ENCODE measurements at places on chromosomes 16 and 17.
A peak's percentile ranks its signal among the peaks of the same experiment; 100 is the strongest.

- no peak for DNase-seq
These were observed 13.5 kb downstream of the NME3 start for GRCh38 chr16:1757714-1758461.

GRCh38 chr17:35645923-35646322 lies 58.8 kb downstream of the AP2B1 start:
- DNase-seq: no peak

DNA sequence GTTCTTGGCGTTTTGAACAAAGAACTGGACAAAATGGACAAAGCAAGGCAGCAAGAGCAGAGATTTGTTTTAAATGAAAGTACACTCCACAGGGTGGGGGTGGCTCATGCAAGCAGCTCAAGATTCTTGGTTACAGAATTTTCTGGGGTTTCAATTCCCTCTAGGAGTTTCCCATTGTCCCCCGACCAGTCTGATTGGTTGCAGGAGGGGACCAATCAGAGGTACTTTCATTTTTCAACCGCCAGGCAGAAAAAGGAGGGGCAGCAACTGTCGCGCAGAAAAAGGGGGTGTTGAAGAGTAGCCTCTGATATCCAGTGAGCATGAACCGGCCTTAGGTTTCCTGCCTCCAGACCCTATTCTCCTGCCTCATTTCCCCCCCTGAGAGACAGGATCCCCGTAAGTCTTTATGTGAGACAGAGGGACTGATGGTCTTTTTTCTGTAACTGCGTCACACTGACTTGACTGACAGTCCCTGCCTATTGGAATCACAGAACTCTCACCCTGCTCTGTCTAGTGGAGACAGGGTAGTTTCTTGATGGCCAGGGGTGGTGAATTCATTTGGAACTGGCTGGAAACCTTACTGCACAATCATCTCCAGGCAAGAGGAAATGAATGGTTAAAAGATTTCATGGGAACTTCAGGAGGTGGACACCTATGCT lies 59.4 kb upstream of the ALOX12 start:
- peak; percentile 86 for DNase-seq

- no peak for DNase-seq
These were observed 46.7 kb downstream of the SCNN1B start for GRCh38 chr16:23348579-23349469.

GRCh38 chr17:83202002-83203000 lies 122.9 kb downstream of the METRNL start:
- no peak for DNase-seq

DNA sequence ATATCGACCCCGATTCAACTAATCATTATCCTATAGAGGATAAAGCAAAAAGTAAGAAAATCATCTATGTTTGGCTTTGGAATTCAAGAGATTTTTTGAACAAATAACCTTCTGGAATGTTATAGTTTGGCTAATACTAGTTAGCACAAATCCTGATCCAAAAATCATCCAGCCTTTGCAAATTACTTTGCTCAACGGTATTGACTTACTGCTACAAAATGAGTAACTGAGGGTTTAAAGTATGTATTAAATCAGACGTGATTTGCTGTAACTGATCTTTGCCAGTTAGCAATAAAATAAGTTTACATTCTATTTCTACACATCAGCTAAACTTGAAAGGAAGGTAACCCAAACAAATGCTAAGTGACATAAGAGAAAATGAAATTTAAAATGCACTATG lies 6.5 kb downstream of the MED13 start:
- no peak for DNase-seq

DNA sequence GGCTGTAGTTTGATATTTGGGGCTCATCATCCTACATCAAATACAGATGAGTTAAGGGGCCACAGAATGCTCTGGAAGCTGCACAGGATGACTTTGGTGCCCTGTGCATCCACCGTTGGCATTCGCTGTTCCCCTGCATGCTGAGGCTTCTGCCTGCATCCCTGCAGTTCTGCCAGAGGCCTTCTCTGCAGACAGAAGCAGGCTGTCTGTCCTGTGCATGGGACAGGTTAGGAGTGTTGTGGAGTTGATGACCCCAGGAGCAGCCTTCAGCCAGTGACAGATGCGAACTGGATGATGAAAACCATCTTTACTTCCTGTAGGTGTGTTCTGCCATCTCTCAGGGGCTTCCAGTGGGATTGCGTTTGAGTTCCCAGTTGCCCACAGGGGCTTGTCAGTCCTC lies 13.6 kb upstream of the TNS4 start:
- no peak for DNase-seq

GRCh38 chr17:72422505-72423285 lies 301.9 kb downstream of the SOX9 start:
- peak; percentile 94 for DNase-seq

GRCh38 chr17:8015957-8016631 lies 13.7 kb downstream of the GUCY2D start:
- no peak for DNase-seq

DNA sequence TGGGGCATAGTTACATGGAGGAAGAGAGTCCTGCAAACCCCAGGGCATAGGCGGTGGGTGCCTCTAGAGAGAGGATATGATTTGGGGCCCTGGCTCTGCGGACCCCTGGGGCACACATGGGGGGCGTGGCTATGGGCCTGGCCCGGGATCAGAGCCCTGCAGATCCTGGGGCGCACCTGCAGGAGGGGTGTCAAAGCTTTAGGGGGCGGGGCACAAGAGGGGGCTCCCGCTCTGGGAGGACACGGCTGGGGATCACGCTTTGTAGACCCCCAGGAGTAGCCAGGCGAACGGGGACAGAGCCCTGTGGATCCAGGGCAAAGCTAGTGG lies 497 bp downstream of the BCL7C start:
- no peak for DNase-seq

DNA sequence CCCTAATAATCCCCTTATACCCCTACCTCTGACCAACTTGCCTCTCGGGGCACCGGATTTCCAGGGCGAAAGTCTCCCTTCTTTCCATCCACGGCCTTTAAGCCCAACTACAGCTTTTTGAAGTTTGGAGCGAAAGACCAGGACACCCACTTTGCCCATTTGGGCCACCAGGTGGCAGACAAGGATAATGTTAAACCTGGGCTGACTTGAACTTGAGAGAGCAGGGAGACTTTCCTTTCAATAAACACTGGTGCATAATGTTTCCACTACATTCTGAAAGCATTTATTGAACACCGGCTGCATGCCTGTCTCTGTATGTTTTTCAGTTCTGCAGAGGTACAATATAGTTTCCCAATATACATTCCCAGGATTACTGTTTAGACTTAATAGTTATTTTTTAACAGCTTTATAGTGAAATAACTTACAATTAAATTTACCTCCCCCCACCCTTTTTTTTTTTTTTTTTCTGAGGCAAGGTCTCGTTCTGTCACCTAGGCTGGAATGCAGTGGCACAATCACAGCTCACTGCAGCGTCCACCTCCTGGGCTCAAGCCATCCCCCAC lies 6.9 kb upstream of the CES3 start:
- peak; percentile 67 for DNase-seq

DNA sequence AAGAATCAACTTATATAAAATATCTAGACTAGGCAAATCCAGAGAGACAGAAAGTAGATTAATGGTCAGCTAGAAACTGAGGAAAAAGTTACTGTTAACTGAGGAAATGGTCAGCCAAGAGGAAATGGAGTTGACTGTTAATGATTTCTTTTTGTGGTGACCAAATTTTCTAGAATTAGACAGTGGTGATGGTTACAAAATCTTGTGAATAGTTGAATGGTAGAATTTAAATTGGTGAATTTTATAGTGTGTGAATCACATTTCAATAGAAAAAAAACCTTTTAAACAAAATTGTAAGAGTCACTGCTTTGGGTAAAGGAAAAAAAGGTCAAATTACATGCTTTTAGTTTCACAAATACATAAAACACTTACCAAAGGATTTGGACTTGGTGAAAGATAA lies 30.0 kb downstream of the APPBP2 start:
- no peak for DNase-seq

GRCh38 chr17:32659419-32659842 lies 172.6 kb downstream of the CDK5R1 start:
- DNase-seq: peak; percentile 38

DNA sequence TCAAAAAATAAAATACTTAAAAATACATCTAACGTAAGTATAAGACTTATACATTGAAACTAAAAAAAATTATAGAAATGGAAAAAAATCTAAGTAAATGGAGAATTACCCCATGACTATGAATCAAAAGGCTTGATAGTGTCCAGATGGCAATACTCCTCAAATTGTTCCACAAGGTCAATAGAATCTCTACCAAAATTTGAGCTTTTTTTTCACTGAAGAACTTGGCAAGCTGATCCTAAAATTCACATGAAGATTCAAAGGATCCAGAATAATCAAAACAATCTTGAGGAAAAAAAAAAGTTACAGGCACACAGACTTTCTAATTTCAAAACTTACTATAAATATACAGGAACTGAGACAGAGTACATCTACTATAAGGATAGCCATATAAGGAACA lies 448.4 kb upstream of the CDH11 start:
- no peak for DNase-seq

GRCh38 chr17:80981062-80981902 lies 10.4 kb upstream of the CHMP6 start:
- no peak for DNase-seq

DNA sequence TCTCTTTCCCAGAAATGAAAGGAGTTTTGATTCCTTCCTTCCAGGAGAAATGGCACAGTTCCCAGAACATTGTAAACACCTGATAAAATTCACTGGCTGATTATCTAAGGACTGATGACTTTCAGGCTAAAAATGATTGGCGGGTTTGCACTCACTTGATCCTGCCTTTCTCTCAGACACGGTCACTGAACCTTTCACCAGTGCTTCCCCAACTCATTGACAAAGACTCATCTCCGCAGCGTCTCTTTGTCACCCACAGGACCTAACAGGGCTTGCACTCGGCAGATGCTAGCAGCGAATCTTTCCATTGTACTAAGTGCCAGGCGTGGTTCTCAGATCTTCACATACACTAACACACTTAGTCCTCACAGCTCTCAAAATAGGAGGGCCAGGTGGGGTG lies 7.3 kb upstream of the DHRS7C start:
- DNase-seq: no peak

DNA sequence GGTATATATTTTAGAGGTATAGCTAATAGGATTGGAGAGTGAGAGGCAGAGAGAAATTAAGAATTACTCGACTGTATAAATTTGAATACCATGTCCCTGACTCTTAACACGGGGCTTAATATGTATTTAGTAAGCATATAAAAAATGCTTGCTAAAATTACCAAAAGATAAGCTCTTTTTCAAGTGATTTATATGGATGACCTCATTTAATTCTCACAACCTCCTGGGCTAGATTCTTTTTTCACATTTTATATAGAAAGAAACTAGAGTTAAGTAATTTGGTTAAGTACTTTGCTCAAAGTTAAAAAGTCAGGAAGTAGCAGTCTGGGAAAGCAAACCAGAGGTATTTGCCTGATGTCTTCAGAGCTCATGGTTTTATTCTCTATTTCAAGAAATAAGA lies 963.5 kb upstream of the SOX9 start:
- DNase-seq: no peak

DNA sequence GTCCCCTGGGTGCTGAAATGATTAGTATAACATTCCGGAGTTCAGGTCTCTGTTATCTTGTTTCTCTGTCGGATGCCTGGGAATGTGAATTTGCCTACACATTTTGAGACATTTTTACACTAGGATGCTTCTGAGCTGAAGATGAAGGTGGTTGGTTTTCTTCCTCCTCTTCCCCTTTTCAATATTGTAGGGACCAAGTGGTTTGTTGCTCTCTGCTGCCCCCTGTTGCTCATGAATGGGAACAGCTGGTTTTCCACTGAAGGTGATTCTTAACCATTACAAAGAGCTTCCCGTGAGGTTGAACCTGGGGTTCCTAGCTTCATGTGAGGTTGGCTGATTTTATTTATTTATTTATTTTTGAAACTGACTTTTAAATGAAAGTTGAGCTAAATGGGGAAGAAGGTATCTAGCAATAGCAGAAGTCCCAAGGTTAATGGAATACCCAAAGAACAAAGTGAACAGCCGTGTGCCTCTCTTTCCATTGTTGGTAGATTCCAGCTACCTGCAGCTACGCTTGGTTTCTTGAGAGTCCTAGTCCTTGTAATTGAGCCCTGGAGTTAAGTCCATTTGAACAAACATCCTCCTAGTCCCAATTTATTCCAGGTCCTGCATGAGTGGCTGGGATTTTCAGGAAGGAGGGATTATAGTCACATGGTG lies 983.9 kb upstream of the EEF2KMT start:
- DNase-seq: peak; percentile 42

DNA sequence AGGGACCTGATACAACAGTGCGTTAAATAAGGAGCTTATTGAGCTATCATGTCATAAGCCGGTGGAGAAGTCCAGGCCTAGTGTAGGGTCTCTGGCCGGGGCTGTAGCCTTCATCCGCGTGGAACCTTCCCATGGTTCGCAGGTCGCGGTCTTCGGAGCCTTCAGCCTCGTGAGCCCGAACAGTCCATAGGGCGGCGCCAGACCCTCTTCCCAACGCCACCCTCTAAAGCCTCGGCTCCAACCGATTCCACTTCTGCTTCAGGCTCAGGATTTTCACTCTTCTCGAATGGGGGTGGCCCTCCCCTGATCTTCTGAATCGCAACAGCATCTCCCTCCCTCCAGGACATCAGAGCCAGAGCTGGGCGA lies 10.3 kb upstream of the BRCA1 start:
- no peak for DNase-seq

- peak; percentile 21 for DNase-seq
These were observed 916.1 kb downstream of the KCNJ2 start for GRCh38 chr17:71085238-71086033.

DNA sequence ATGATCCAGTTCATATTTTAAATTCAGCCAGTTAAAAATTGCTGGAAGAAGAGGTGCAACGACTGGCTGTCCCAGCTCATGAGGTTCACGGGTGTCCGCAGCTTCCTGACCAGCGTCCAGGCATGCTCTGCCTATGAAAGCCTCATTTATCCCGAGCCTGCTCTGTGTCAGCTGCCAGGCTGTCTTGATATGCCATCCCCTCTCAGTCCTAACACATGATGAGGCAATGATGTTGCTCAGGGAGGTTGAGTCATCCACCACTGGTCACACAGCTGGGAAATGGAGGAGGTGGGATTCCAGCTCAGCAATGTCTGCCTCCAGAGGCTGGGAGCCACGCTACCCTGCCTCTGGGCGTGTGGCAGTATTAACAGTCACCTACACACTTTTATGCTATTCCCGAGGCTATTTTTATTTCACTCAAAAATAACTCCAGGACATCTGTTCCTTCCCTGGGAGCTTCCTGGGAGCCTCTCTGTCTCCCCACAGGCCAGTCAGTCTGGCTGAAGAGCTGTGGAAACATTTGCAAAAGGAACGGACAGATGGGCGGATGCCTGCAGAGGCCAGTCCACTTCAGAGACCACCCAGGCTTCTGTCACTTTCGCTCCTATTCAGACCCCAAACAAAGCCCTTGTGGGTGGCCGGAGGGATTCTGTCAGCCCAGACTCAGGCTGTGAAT lies 22.5 kb downstream of the RAB11FIP4 start:
- DNase-seq: peak; percentile 28

GRCh38 chr17:81261582-81262336 lies 22.6 kb downstream of the NDUFAF8 start:
- DNase-seq: no peak

GRCh38 chr17:29155227-29155965 lies 24.8 kb downstream of the MYO18A start:
- DNase-seq: peak; percentile 57

Measured in MV-4-11 (cell line).